ENCODE measurements at places on chromosomes 3 and 15.

DNA sequence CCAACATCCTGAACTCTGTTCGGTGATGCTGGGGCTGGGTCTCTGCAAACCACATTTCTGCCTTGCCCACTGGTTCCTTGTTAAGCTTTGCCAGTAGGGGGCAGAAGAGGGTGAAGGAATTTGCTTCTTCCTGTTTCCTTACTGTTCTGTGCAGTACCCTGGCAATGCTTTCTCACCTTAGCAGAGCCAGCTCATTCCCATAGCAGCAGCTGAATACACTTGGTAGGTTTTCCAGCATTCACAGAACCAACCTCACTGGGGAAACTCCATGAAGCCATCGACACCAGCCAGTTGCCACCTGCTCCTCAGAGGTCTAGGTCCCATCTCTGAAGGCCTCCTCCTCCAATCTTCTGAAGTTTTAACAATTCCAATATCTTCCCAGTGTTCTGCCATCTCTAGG is 308.4 kb downstream of the PDCD6IP start:
- DNase-seq: no peak

DNA sequence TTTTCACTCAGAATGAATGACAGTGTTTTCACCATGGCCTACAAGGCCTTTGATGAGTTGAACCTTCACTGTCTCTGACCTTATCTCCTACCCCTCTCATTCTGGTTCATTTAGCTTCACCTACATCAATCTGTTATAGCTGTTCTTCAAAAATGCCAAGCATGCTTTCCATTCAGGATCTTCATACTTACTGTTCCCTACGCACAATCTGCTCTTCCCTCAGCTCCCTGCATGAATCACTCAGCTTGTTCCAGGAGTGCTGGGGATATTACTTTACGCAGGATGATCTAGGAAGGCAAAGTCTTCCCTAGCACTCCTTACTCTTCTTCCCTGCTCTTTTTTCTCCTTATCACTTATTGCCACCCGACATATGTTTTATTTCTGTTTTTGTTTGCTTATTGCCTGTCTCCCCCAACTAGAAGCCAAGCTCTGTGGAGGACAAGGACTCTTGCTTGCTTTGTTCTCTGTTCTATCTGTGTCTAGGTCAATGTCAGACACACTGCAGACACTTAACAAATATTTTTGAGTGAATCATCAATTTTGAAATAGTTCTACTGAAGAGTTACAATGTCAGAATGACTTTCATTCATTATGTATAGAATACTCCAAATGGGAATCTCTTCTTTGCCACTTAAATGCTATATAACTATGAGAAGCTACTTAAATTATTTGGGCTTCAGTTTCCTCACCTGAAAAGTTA is 238.3 kb upstream of the FEZF2 start:
- no peak for DNase-seq

DNA sequence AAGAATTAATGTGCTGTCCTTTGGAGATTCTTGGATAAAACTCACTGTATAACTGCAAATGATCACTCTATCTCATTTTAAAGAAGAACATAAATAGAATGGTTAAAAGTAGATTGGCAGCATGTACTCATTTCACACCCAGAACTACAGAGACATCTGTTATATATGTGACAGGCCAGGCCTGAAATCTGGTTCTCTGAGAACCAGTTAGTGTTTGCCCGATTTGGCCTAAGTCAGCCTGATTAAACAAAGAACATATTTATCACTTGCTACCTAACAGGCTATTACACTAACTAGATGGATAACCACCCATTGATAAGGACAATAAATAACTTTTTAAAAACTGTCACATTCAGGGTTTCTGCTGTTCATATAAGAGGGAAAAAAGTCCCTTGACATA is 460.1 kb downstream of the CNTN4 start:
- DNase-seq: no peak

DNA sequence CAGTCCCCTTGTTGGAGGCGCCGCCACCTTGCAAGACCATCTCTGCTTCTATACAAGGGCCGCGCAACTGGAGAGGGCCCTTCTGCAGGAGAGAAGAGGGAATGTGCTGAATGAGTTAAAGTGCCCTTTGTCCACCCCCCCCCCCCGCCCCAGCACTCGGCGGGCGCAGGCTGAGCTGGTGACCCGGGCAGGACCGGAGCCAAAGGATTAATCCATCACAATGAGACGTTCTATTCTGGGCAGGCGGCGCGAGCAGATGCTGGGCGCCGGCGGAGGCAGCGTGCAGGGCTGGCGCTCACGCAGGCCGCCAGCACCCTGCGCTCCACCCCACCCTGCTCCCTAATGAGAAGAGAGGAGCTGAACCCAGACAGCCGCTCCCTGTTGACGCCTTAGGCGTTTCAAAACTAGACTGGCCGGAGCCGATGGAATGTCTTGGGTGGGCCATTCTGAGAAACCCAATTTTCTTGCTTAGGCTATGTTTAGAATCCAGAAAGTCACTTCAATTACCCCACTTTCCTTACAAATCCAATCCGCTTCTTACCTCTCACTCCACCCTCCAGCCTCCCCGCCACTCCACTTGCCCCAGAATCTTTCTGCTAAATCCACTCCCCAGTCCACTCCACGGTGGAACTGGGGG is 32.9 kb downstream of the GJD2 start:
- DNase-seq: no peak

- DNase-seq: no peak
Observed at GRCh38 chr3:157132936-157133335, 27.0 kb downstream of the CCNL1 start.
